K562 (cell line): ENCODE measurements at places on chromosomes 2 and 18. TPM values are rescaled to one million over a fixed set of nuclear protein-coding genes. Genes with fewer than 3 reads are reported as not detected.

Gene UGT1A8
- not detected in 2 replicates for total RNA-seq

Gene PLCD4
- not detected in 2 replicates for total RNA-seq

Gene REG3A
- 0.31 TPM in 1 of 2 replicates, not detected in the other for total RNA-seq

Gene POTEC
- total RNA-seq, result not detected in 2 replicates

Gene CCDC68
- total RNA-seq, result 0.74 and 1.3 TPM in 2 replicates

Gene SPOPL
- 3.8 and 4.5 TPM in 2 replicates for total RNA-seq

Gene CDH2
- total RNA-seq, result 0.04 and 0.09 TPM in 2 replicates

Gene EPAS1
- 9.9 and 11.2 TPM in 2 replicates for total RNA-seq

Gene DSG4
- not detected in 2 replicates for total RNA-seq
